ENCODE measurements at places on chromosomes 5 and 9.
A peak's percentile ranks its signal among the peaks of the same experiment; 100 is the strongest.

DNA sequence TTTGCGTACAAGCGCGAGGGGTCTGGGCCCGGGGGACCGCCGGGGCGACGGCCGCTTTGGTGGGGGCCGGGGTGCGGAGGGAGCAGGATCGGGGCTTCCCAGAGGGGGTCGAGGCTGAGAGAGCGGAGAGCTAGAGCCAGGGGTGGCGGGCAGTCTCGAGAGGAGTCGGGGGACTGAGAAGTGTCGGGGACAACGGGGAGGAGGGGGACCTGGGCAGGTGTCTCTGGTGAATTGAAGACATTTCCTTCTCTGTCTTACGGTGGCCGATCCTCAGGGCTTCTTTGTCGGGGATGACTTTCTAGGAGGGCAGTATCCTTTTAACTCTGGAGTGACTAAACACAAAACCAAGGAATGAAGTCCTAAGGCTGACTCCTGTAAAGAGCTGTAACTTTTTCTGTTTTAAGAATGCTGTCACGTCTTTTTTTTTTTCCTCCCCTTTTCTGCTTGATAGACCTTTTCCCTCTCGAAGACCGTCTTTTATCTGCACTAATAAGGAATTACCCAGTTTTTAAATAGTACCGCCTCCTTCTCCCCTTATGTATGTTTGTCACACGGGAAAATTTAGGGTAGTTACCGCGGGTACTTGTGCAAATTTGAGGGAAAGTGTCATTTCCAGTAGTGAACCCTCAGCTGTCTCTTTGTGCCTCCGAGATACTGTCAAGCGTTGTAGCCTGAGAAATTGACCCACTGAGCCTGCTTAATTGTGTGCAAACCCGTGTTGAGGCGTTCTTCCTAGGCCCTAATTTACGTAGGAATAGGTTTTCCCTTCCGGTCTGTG lies 822 bp downstream of the DENND4C start:
- peak; percentile 39 for DNase-seq

DNA sequence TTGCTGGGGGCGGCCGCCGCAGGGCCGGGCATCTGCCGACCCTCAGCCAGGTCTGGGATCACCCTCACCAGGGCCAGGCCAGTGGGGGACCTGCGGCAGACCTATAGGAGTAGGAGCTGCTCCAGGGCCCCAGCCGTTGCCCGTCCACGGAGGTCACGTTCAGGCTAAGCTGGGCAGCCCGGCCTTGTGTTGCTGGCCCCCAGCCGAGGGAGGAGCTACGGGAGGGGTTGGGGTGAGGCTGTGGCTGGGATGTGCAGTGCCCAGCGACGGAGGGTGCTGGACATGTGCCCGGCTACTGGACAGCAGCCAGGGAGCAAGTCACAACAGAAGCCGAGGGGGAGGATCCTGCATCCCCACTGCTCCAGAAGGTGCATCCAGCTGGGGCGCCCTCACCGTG lies 39.6 kb upstream of the SLC6A19 start:
- no peak for DNase-seq

- no peak for DNase-seq
Observed at GRCh38 chr9:116767219-116767618, 80.1 kb downstream of the TRIM32 start.

DNA sequence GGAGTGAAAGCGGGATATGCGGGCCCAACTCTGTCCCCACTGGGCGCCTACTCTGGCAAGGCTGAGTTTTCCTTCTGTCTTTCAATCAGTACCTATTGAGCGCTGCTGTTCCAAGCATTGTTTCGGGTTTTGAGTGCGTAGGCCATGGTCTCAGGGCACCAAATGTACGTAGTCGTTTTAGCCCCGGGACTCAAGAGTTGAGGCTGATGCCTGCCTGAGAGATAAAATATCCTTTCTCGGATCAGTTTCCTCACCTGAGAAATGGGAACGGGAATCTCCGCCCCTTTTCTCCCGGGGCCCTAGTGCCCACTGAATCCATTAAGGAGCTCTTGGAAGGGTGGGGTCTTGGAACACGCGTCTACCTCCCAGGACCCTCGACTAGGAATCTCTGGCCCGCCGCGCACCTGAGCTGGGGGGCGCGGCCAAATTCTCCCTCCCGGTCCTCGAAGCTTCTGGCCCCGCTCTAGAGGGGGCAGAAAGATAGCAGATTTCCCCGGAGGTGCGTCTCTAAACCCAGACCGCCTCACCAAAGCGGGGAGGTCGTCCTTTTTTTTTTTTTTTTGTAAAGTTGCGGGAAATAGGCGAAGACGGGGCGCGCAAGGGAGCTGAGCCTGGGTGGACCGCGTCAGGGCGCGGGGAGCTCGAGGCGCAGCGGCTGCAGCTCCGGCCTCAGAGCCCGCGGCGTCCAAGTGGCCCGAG lies 494 bp upstream of the CXXC5 start:
- no peak for DNase-seq

GRCh38 chr9:130616451-130616850 lies 37.1 kb downstream of the FUBP3 start:
- no peak for DNase-seq

DNA sequence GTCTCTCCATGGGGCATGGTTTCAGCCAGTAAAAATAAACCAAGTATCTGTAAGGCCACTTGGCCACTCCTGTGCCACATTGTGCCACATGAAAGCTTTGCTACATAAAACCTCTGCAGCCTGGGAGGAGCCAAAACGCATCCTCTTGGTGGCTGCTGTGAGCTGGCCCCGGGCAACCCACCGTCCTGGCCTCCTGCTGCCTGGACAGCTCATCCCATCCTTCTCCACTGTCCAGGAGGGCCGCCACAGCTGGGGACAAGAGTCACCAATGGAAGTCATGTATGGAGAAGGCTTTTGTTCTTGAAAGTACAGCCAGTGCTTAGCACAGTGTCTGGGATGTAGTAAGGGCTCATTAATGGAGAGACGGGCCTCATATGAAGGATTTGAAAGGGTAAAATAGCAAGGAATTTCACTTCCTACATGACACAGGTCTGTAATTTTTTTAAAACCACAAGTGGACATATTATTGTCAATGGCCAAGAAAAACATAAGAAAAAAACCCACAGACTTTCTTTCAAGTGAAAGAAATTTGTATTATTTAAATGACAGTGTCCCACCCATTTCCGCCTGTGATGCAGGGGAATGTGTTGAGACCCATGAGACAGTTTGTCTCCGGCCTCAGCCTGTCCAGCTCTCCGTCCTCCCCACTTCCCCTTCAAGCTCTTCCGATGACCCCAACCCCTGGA lies 6.6 kb downstream of the PTGES start:
- no peak for DNase-seq

DNA sequence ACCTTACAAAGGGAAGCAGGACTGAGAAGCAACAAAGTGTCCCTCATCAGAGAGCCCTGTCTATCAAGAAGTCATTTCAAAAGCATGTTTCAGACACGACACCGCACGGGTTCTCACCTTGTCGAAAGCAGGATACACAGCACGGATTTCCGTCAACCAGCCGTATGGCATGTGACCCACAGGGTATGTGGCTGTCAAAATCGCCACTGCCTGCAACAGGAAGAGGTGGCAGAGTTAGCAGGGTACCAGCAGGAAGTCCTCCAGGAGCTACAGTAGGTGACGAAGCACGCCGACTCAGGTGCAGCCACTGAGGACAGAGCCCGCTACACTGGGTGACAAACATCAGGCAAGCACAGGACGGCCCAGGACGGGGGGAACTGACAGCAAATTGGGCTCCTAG lies 81.2 kb downstream of the OTULIN start:
- peak; percentile 43 for DNase-seq

DNA sequence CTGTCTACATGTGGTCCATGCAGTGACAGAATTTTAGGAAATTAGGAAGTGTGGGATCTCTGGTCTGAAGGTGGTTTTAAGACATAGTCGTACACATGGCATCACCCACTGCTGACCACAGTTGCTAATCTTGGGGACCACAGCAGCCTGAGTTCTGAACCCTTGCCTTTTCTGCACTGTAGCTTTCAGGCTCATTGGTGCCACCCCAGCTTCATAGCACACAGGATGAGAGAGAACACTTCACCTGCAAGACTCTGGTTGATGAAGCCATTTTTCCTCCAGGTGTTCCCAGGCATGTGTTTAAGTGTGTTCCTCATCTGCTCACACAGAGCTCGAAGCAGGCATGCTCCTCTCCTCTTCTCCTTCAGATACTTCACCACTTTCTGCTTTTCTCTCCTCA lies 68.2 kb upstream of the S1PR3 start:
- no peak for DNase-seq

DNA sequence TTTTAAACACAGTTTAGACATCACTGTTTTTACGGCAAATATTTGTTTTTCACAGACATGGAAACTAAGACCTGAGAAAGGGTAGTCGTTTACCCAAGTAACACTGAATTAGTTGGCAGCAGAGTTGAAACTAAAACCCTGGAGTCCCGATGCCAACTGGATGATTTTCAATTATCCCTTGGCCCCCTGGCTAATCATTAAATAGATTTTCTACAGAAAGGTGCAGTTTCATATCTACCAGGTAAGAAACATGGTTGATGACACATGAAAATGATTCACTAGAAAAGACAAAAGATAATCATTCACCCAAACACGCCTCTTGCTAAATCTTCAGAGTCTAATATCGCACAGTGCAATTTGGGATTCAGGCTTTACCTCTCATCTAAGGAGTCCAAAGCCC lies 136.9 kb downstream of the SEMA5A start:
- DNase-seq: no peak

DNA sequence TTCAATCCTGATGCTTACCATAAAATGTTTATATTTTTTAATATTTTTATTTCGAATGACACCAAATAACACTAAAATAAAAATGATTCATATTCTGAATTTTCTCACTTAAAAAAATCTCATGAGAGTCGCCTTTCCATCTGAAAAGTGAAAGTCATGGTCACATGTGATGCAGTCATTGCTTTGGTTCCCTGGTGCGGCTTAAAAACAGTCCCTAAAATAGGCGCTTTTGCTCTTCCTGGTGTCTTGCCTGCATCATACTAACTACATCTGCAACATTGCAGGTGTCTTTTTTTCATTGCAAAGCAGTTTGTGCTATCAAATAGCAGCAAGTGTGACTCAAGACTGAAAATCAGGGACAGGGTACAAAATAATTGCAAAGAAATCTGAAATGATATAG lies 185.2 kb upstream of the NREP start:
- DNase-seq: no peak

DNA sequence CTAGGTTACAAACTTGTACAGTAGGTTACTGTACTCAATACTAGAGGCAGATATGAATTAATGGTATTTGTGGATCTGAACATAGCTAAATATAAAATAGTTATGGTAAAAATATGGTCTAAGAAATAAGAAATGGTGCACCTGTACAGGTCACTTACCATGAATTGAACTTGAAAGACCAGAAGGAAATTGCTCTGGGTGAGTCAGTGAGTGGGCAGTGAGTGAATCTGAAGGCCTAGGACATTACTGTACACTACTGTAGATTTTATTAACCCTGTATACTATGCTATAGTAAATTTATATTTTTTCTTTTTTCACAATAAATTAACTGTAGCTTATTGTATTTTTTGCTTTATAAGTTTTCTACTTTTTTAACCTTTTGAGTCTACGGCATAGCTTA lies 1020.4 kb downstream of the CDH18 start:
- DNase-seq: no peak

- no peak for DNase-seq
Observed at GRCh38 chr5:5198135-5198534, 58.0 kb downstream of the ADAMTS16 start.

DNA sequence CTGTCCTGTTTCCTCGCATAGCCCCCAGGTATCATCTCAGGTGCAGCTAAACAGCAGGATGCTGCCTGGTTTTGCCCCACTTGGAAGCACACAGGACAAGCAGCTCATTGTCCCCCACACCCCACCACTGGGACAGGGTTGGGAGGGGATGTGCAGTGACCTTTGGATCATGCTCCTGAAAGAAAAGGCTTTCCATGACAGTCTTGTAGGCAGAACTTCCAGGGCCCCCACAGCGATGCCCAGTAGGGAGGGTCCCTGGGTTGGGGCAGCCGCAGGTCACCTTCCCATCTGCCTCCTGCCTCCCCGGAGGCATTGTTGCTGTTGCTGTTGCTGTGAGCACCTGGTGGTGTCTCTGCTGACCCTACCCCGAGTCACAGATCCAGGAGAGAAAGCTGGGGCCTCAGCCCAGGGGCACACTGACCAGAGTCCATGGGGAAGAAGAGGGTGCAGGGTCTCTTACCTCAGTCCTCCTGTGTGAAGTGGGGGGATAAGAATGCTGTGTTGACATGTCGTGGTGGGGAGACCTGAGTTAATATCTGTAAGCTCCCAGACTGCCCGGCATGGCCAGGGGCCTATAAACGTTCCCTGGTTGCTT lies 8.5 kb downstream of the CEP72 start:
- peak; percentile 1 for DNase-seq

DNA sequence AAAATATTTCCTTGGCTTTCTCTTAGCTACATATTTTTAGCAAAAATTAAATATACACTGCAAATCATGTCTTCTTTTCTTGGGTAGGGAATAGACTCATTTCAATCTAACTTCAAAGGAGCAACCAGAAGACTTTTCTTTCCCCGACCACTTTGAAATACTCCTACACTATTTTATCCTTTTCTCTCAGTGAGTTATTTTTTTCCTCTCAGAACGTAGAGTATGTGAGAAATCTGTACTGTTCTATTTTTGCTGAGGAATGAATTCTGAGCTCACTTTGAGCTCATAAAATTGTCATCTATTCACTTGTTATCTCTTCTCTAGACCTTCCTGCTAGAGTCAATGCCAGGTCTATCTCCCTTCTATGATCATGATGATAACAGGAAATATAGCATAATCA lies 22.2 kb upstream of the DAPK1 start:
- DNase-seq: no peak

DNA sequence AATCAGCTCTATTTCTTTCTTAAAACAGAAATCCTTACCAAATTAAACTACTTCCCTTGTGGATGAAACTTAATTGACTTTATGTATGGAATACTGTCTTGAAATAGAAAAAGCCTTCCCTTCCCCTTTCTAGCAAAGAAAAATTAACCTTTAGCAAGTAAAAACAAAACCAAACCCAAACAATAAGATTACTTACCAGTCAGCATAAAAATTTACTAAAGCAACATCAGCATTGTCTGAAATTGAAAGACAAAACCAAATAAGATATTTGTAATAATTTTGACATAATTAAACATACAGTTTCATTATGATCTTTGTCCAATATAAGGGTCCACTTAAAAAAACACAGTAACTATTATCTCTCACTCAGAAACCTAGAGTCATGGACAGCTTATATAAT lies 41.2 kb downstream of the ERP44 start:
- DNase-seq: no peak

DNA sequence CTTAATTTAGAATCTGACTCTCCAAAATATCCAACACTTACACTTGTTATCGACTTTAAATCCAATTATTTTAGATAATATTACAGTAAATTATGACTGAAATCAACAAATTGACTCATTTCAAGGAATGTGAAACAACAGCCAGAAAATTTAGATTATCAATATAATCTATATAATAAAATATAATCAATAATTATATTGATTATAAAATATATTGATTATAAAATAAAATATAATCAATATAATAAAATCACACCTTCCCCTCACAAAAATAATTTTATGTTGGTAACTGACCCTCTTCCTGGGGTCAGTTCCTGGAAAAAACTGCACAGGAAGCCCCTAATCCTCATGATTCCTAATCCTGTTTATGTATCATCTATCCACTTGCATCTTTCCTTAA lies 91.1 kb downstream of the CEMIP2 start:
- no peak for DNase-seq

- DNase-seq: no peak
Observed at GRCh38 chr5:120567921-120568320, 103.8 kb downstream of the PRR16 start.

All from activated naive CD4-positive, alpha-beta T cell treated with anti-CD3 and anti-CD28 coated beads for 36 hours (primary cell).